ENCODE measurements at places on chromosomes 12 and 14.
A peak's percentile ranks its signal among the peaks of the same experiment; 100 is the strongest.

DNA sequence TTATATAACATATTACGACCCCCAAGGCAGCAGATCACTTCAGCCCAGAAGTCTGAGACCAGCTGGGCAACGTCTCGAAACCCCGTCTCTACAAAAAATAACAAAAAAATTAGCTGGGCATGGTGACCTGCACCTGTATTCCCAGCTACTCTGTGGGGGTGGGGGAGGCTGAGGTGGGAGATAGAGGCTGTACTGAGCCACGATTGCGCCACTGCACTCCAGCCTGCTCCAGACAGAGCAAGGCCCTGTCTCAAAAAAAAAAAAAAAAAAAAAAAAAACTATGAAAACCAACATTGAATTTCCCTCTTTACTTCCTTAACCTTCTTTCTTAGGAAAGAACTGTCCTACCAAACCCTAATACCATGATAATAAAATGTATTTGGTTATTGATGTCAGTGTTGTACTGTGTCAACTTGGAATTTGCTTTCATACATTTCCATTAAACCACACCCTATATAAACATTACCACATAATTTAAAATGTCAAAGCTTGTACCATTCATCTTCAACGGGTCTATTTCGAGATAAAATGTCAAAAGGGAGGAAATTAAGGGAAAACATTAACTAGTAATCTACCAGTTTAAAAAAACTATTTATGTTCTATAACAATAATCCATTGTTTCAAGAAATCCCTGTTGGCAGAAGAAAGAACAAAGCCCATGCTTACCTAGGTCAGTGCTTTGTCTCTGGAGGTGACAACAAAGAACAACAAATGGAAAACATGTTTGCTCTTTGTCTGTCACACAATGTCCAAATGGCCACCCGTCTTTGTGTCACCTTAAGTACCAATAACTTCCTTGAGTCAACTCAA lies 17.4 kb downstream of the GALNT4 start:
- DNase-seq: no peak

- DNase-seq: peak; percentile 86
These were observed 274.0 kb upstream of the KITLG start for GRCh38 chr12:88854260-88854659.

DNA sequence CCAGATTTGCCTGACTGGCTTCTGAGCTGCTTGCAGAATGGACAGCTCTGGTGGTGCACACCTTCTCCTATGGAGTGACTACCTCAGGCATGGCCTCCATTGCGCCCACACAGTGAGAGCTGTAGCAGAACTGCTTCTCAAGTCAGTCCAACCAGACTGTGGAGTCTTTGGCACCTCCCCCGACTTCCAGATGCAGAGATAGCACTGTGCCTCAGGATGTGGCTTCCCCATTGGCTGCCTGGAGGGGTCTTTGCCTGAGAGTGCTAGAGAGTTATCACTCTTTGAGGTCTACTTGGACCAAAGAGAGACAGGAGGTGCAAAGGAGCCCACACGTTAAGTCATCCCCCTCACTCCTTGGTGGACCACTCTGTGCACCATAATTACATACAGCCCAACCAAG lies 44.8 kb upstream of the FRS2 start:
- no peak for DNase-seq

- DNase-seq: no peak
These were observed 454.5 kb downstream of the ADAMTS20 start for GRCh38 chr12:43097471-43097870.

GRCh38 chr14:92383805-92384204 lies 60.8 kb downstream of the SLC24A4 start:
- no peak for DNase-seq

GRCh38 chr12:121536054-121536898 lies 44.5 kb downstream of the KDM2B start:
- no peak for DNase-seq

DNA sequence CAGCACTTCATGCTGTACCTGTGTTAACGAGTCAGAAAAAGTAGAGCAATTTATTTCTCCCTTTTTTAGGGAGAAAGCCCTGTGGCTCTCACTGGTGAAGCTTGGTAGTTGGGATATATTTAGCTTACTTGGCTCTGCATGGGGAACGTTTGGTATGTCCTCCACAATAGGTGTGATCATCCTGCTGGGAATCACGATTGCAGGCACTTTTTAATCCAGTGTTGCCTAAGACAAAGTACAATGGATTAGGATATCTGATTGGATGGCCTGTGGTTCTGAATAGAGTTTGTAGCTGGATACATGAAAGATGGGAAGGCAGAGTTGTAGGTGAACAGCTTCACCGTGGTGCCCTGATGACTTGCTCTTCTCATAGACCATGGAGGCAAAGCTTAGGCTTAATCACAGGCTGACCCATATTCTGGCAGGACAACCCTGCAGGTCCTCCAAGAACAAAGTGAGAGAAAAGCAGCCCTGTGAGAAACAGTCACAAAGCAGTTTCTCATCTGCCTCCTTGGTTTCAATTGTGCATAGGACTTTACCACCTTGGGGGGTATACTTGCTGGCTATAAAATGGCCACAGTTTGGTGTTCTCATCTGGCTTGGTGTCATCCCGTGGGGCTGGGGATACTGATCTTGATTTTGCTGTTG lies 7.5 kb downstream of the RESF1 start:
- DNase-seq: no peak

DNA sequence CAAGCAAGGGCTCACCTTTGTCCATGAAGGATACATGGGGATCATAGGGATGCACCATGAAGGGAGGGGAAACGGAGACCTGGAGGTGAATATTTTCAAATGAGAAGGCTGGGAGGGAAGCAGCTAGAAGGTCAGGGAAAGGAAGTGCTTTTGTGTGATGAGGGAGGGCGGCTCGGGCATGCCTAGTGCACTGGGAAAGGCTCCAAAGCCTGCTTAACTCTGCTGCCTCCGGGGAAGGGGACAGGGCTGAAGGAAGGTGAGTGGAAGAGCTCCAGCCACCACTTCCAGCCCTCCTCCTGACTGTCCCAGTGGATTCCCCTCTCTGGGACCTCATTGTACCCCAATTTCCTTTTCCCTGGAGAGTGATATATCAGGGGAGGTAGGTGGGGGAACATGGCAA lies 149.4 kb upstream of the PRMT8 start:
- no peak for DNase-seq

GRCh38 chr14:31024577-31025366 lies 677 bp upstream of the AP4S1 start:
- no peak for DNase-seq

DNA sequence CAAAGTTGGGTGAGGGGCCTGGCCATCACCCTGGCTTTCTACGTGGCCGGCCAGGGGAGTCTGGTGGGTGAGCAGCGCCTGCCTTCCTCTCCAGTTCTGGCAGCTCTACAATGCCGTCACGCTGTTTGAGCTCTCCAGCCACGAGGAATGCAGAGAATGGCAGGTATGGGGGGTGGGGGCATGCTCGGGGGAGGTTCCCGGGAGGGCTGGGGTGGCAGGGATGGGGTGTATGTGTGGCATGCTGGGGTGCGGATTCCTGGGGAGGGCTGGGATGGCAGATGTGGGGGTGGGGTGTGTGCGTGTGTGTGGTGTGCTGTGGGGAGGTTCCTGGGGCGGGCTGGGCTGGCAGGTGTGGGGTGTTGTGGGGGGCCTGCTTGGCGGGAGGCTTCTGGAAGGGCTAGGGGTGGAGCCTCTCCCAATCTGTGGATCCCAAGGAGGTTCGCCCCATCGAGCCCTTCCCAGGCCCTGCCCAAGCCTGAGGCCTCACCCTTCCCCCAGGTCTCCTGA lies 18.5 kb downstream of the RHOF start:
- no peak for DNase-seq

- DNase-seq: no peak
These were observed 58.7 kb upstream of the OR10AD1 start for GRCh38 chr12:48261773-48262172.

- DNase-seq: no peak
These were observed 156.6 kb downstream of the VRK1 start for GRCh38 chr14:96953875-96954185.

- DNase-seq: no peak
These were observed 18.6 kb upstream of the GPATCH2L start for GRCh38 chr14:76133103-76133502.

DNA sequence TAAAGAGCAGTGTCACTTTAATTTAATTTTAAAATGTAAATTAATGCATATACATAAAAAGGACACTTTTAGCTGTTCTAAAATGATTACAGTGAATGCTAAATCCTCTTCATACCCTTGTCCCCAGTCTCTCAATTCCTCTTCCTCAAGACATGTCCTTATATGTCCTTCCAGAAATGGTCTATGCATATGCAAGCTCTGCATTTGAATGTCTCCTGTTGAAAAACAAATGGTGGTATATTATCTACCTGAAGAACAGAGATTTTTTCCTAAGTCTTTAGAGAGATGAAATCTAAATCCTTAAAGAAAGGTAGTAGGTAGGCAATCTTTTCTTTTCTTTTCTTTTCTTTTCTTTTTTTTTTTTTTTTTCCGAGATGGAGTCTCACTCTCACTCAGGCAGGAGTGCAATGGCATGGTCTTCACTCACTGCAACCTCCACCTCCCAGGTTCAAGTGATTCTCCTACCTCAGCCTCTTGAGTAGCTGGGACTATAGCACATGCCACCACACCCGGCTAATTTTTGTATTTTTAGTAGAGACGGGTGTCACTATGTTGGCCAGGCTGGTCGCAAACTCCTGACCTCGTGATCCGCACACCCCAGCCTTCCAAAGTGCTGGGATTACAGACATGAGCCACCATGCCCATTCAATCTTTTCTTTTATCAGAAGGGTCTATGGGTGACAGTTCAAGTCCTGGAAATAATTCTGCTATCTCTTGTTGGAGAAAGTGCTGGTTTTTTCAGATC lies 180.5 kb downstream of the PRKCH start:
- DNase-seq: no peak

DNA sequence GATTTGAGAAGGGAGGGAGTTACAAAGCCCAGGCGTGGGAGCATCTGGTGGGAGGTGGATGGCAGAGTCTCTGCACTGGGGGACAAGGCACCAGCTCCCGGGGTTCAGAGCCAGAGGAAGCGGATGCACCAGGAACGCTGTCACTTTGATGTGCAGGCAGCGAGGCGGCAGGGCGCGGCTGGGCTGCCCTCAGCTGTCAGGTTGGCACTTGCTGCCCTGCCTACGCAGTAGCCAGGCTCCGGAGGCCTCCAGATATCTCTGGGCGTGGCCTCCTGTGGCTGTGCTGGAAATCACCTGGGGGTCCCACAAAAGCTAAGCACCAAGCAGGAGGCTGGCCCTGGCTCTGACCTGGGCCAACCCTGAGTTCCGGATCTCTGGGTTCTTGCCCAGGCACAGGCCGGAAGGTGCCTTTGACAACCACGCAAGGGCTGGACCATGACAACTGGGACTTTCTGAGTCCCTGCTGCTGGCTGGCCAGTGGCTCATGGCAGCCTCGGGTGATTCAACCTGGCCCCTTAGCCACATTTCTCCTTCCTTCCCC lies 62.1 kb upstream of the MAP1LC3B2 start:
- DNase-seq: no peak

DNA sequence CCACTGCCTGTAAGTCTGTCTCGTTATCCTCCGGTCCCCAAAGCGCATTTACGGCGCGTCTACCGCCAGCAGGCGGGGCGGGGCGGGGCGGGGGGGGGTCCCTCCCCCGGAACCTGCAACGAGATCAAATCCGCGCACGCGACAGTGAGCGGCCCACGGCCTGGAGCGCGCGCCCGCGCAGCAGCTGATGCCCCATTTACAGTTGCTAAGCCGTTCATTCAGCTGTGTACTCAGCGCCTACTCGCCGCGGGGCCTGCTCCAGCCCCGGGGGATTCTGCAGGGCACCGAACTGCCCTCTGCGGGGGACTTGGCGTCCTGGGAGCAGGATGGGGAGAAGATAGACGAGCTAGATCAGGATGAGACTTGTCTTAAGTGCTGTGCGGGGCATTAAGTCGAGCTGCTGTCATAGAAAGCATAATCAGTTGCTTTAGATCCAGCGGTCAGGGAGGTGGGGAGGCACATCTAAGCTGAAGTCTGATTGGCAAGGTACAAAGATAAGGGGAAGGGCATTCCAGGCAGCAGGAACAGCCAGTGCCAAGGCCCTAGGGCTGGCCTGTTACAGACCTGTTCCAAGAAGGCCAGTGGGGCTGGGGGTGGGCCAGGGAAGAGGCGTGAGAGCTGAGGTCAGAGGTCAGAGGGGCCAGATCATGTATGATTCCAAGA lies 1.4 kb upstream of the CCDC85C start:
- no peak for DNase-seq

GRCh38 chr12:48351022-48351708 lies 446 bp upstream of the ZNF641 start:
- DNase-seq: no peak

- no peak for DNase-seq
These were observed 977.9 kb downstream of the TMTC2 start for GRCh38 chr12:83664650-83665049.

- no peak for DNase-seq
These were observed 129.3 kb upstream of the PMCH start for GRCh38 chr12:102326982-102327381.

GRCh38 chr12:111443586-111443985 lies 37.9 kb downstream of the SH2B3 start:
- no peak for DNase-seq

- no peak for DNase-seq
These were observed 3.7 kb downstream of the HIF1A start for GRCh38 chr14:61699027-61699426.

DNA sequence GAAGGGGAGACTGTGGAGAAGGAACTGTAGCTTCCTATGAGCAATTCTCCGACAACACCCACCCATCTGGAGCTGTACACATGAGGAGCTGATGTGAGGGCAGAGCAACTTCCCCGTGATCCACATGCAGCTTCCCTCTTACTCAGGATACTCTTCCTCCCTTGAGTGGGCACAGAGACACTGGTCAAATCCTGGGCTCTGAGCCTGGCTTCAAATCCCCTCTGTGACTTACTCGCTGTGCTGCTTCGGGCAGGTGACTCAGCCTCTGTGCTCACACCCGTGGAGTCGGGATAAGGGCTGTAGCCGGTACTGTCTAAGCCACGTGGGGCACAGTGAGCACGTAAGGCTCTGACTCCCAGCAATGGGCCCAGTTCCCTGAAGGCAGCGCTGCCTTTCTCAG lies 31.1 kb downstream of the ZFYVE21 start:
- DNase-seq: no peak

DNA sequence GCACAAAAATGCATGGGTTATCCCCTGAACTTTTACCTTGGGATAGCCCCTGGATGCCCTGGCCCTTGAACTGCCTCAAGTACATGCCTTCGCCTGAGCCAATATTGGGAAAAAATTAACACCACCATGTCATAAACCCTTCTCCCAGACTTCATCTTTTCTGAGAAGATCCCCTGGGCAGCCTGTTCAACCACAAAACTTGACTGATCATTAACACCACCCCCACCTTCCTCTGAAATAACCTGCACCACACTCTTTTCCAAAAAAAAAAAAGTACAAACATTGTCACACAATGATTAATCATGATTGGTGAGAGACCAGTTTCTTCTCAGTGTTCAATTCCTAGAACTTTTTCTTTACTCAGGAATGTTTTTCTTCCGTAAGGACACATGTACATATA lies 217.9 kb downstream of the PAX9 start:
- no peak for DNase-seq

Measured in AG04449 (cell line).